ENCODE measurements at places on chromosomes 2 and 18. TPM values are rescaled to one million over a fixed set of nuclear protein-coding genes. Genes with fewer than 3 reads are reported as not detected.

Gene NYAP2
- total RNA-seq = not detected

Gene BOLL
- total RNA-seq = not detected

Gene SLC9A4
- total RNA-seq = under 0.01 TPM

Gene CLK1
- total RNA-seq = 50.6 TPM

Gene KIAA2012
- total RNA-seq = not detected

Gene HAUS1
- total RNA-seq = 92.4 TPM

Gene ANO7
- 1.6 TPM for total RNA-seq

Gene KLHL30
- total RNA-seq = not detected

Gene FKBP1B
- total RNA-seq = 10.1 TPM

Gene ECEL1
- not detected for total RNA-seq

Gene DSG4
- not detected for total RNA-seq

Gene ITGA4
- total RNA-seq = 5.4 TPM

Gene SP140L
- 15.4 TPM for total RNA-seq

Gene SMC6
- total RNA-seq = 27.3 TPM

Gene DIPK1C
- total RNA-seq = not detected

Gene IWS1
- total RNA-seq = 38.4 TPM

Gene ADRA2B
- not detected for total RNA-seq

Gene EIF2B4
- total RNA-seq = 28.7 TPM

Gene SCN9A
- 0.96 TPM for total RNA-seq

Gene COL4A3
- not detected for total RNA-seq

Gene CERKL
- not detected for total RNA-seq

Gene CHRNA1
- total RNA-seq = 6.2 TPM

Gene OTOS
- not detected for total RNA-seq

Gene ARID5A
- 15.8 TPM for total RNA-seq

Gene AMER3
- not detected for total RNA-seq

Gene C2orf15
- total RNA-seq = 0.33 TPM

Gene PSD4
- total RNA-seq = 0.65 TPM

Gene SLC23A3
- total RNA-seq = 2.6 TPM

Gene HOXD1
- total RNA-seq = 16.6 TPM

Gene LCLAT1
- total RNA-seq = 27.4 TPM

Gene TRABD2A
- total RNA-seq = 1.1 TPM

Gene CHN1
- total RNA-seq = 12.4 TPM

Gene MPP4
- total RNA-seq = 17.1 TPM

Gene PTRHD1
- 34.9 TPM for total RNA-seq

Gene HOXD13
- total RNA-seq = not detected

Gene LINC00305
- total RNA-seq = not detected

Gene ITGB1BP1
- 28.4 TPM for total RNA-seq

Gene MSGN1
- total RNA-seq = not detected

Gene NEUROD1
- not detected for total RNA-seq

Gene RDH14
- total RNA-seq = 18.2 TPM

Gene LYPD1
- total RNA-seq = 1.9 TPM

Gene DCDC2C
- total RNA-seq = not detected

Gene LIMS2
- total RNA-seq = 19.6 TPM

Gene PCARE
- total RNA-seq = not detected

Gene EML6
- total RNA-seq = 0.65 TPM

Gene POTEC
- not detected for total RNA-seq

Gene EVX2
- total RNA-seq = not detected

Gene ST8SIA5
- total RNA-seq = not detected

Gene CKAP2L
- 12.2 TPM for total RNA-seq

Gene MYO7B
- total RNA-seq = 0.10 TPM

Gene CCL20
- 0.98 TPM for total RNA-seq
